ENCODE measurements at places on chromosomes 13 and 19.

- DNase-seq, result no peak
These were observed 1.8 kb upstream of the MED4 start for GRCh38 chr13:48096670-48097069.

GRCh38 chr13:110562696-110563462 is 1.4 kb upstream of the RAB20 start:
- no peak for DNase-seq

DNA sequence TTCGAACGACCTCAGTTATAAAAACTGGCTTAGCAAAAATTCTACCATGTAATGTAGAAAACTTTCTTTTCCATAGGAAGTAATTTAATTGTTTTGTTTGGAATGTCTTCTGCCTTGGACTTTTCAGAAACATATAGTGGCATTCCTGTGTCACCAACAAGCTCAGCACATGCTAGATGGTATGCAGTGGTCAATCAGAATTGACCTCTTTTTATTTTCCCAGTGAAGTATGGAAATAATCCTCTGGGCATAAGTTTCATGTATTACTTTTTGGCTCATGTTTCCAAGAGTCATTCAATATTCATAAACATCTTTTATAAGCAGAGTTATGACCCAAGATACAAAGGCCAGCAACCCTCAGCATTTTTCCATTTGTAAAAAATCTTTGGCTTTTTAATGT is 33.6 kb downstream of the NALCN start:
- no peak for DNase-seq

DNA sequence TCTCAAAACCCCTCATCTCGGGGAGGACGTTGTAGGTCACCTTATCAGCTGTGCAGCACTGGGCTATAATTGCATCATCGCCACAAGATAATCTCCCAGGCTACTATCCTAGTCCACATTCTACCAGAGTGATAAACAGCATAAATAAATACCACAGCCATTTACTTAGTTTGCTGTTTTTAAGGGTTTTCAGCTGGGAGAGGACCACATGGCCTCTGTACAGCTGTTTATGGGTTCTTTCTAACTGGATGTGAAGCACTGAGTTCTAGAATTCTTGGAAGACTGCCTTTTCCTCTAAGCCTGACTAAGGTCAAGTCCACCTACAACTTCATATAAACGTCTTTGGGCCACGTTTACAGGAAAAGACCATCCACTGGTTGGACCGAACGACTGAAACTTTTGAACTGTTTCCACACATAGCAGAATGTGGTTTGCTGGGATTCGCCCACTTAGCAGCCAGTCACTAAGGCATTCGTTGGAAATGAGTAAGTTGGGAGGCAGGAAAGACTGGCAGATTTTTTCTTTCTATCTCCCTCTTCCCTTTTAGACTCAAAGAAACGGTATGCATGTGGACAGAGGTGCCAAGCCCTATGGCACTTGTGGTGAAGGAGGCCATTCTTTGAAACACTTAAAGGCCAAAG is 752.5 kb upstream of the SGCG start:
- DNase-seq, result no peak

DNA sequence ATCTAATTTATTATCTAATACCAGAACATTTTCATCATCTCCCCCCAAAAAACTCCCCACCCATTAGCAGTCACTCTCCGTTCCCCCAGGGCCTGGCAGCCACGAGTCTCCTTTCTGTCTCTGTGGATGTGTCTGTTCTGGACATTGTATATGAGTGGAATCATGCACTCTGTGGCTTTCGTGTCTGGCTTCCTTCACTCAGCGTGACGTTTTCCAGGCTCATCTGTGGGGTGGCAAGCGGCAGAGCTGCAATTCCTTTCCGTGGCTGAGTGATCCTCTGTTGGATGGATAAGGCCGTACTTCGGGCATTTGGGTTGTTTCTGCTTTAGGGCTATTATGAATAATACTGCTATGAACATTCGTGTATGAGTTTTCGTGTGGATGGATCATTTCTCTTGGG is 3.1 kb downstream of the AP2S1 start:
- DNase-seq, result no peak

DNA sequence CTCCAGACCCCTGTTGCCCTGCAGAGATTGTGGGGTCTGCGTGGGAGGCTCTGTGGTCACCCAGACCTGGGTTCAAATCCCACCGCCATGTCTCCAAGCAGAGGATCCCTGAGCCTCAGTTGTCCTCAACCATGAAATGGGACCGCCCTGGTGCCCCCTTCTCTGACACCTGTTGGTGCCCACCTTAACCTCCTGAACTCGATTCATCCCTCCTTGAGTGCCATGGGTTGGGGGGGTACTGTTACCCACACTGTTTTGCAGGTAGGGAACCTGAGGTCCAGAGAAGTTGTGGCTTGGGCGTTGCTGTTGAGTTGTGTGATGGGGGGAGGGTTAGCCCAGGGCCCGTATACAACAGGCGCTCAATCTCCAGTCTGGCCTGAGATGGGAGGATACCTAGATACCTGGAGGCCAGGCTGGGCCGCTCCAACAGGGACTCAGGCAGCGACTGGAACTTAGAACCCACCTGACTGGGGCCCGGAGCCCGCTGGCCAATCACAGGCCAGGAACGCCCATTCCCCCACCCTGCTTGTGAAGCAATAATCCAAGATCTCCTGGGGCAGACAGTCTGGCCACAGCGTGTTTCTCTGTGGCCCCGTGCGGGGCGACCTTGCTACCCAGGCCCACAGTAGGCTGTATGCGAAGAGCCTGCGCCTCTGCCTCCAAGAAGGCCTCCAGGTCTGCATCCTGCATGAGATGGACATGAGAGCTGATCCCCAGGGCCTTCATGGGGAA is 2.8 kb downstream of the ARID3A start:
- DNase-seq, result no peak

GRCh38 chr13:31803311-31803710 is 64.0 kb downstream of the RXFP2 start:
- no peak for DNase-seq

- DNase-seq, result peak; percentile 98
These were observed at the start of gene SLC46A3 for GRCh38 chr13:28718543-28719226. TSS of gene SLC46A3 (minus strand) at chr13:28718970. CDS start at chr13:28717998, 972 bp downstream.
